Activated CD4-positive, alpha-beta T cell treated with anti-CD3 and anti-CD28 coated beads, Interleukin-2, amount 10 ng/mL, durations not matched to agents 24 days and 14 days (primary cell): ENCODE measurements at places on chromosomes 7 and 10. TPM values are rescaled to one million over a fixed set of nuclear protein-coding genes. Genes with fewer than 3 reads are reported as not detected.

- no peak for DNase-seq
Measured at GRCh38 chr7:107938456-107939250, 47.7 kb downstream of the DLD start.

GRCh38 chr7:102148799-102149198 is 137.9 kb upstream of the SH2B2 start:
- DNase-seq: no peak

DNA sequence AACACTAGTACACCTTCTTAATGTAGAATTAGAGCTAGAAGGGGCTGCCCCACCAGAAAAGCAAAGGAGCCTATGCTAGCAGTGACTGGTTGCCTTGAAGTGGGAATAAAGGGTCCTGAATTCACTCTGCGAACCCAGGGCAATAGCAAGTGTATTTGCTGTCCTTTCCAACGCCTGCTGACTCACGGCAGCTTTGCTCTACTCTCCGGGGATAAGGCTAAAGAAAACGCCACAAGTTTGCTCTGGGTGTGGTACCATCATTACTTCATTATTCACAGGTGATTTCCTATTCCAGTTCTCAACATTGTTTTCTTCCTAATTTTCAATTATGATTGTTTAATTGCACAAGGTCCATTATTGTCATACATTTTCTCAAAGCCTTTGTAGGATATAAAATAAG is 220.5 kb upstream of the AOAH start:
- no peak for DNase-seq

The EVX1 gene
- total RNA-seq: not detected in 2 replicates

The HTR5A gene
- total RNA-seq: not detected in 2 replicates
